H1 (cell line): ENCODE measurements at places on chromosomes 4 and X. TPM values are rescaled to one million over a fixed set of nuclear protein-coding genes. Genes with fewer than 3 reads are reported as not detected.

VCX2 gene
- total RNA-seq: not detected in 2 replicates

SPP1 gene
- total RNA-seq: 22.3 and 26.5 TPM in 2 replicates

PLK4 gene
- 35.2 and 38.7 TPM in 2 replicates for total RNA-seq

CLNK gene
- not detected in 2 replicates for total RNA-seq

PAGE2 gene
- total RNA-seq: not detected in 2 replicates

MAGEE2 gene
- not detected in 2 replicates for total RNA-seq

PDZD4 gene
- 169 and 174 TPM in 2 replicates for total RNA-seq

DNA sequence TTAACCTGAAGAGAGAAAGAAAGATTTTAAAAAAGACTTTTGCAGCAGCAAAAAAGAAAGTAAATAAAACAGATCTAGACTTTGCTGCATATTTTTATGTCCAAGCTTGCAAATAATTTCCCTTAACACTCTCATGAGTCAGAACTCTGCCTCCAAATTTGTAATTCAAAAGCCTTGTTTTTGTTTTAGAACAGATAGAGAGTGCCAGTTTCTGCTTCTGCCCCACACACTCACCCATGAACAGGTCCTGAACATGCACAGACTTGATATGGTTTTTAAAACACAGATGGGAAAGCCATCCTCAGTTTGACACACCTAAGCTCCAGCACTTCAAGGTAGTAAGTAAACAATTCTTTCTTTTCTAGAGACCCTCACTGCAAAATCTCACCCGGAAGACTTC is 39.7 kb upstream of the VCX3B start:
- H3K27ac ChIP-seq: no peak overlapping the region
- no peaks in the 10 kb centered on the region for H3K27me3 ChIP-seq
- no peaks in the 10 kb centered on the region for H3K4me1 ChIP-seq
- H3K36me3 ChIP-seq: no peaks in the 10 kb centered on the region
- H3K4me3 ChIP-seq: no peak overlapping the region

DNA sequence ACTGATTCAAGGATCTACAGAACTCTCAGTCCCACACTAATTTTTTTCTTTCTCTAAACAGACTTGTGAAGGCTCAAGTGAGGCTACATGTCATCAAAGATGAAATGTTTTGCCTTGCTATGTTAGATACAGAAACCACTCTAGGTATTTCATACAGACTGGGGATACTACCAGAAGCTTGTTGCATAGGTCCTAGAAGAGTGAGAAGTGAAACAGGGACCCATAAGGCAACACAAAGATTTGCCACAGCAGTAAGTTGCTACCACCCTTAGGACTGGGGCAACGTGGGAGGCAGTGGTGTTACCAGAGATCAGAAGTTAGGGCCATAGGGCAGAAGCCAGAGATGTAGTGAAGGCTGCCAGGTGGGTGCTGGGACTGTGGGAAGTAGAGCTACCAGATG is 50.7 kb upstream of the MID1IP1 start:
- no peak overlapping the region for H3K4me3 ChIP-seq
- no peak overlapping the region for H3K27ac ChIP-seq
- H3K36me3 ChIP-seq: no peaks in the 10 kb centered on the region

DNA sequence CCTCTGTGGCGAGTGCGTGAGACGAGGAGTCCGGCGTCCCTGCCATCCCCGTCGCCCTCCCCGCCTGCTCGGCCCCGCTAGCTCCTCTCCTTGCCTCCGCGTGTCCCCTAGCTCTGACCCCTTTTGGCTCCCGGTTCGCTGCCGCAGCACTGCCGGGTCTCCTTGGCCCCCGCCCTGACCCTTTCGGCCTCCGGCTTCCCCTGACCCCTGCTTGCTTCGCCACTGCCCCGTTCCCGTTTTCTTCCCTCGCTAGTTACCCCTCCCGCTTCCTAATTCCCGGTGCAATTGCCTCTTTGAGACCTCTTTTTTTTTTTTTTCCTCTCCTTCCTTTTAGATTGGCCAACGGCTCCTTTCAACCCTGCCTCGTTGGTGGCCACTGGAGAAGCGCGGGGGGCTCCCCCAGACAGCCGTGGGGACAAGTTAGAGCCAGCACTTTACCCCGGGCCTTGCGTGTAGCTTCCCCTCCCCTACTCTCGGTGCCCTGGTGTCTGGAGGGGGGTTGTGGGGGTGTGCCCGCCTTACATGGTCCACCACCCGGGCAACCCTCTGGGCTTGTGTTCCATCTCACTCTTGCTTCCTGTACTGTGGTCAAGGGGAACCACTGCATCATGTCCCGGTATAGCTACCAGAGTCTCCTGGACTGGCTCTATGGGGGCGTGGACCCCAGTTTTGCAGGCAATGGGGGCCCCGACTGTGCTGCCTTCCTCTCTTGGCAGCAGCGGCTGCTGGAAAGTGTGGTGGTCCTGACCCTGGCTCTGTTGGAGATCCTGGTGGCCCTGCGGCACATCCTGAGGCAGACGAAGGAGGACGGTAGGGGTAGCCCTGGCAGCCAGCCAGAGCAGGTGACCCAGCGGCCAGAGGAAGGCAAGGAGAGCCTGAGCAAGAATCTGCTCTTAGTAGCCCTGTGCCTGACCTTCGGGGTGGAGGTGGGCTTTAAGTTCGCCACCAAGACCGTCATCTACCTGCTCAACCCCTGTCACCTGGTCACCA is 548 bp downstream of the TMEM164 start:
- H3K36me3 ChIP-seq: no peaks in the 10 kb centered on the region
- peaks cover 14% of the 10 kb centered on the region for H3K4me1 ChIP-seq
- H3K27me3 ChIP-seq: no peaks in the 10 kb centered on the region
- DNase-seq: no peak

DNA sequence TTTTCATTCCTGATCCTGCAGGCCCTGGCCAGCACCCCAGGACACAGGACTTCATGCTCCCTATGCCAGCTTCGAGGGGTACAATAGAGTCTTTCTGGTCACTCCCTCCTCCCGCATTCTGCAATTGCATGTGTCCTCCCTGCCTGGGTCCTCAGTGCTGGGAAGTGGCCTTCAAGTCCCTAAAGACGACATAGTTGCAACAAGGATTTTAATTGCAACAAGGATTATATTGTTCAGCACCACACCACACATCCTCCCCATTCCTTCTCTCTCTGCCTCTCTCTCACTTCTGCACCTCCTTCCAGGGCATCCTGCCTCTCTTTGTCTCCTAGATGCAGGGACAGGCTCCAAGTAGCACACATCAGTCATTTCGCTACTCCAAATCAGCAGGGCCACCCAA is 25.5 kb downstream of the SCD5 start:
- H3K36me3 ChIP-seq: no peaks in the 10 kb centered on the region
- no peak for DNase-seq
- no peak overlapping the region for H3K4me3 ChIP-seq

GRCh38 chr4:99960648-99961047 is 10.6 kb upstream of the H2AZ1 start:
- H3K4me1 ChIP-seq: no peaks in the 10 kb centered on the region
- DNase-seq: no peak
- no peak overlapping the region for H3K4me3 ChIP-seq

DNA sequence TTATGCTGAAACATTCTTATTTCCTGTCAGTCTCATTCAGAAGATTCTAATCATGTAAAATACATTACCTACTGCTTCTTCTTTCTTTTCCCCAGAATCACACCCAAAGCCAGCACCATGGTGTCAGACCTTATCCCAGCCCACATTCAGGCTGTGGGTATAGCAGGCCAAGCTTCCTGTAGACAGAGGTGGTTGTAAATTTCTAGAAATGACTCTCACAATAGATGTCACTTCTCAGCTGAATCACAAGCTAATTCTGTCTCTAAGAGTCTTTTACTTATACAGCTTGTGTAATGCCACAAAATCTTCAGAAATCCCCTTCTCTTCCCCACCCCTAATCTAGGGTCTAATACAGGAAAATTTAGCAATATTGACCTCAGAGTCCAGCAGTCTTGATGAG is 239.6 kb downstream of the PARM1 start:
- no peaks in the 10 kb centered on the region; the same call in 1 of the 2 replicates for H3K4me1 ChIP-seq
- H3K27me3 ChIP-seq: no peaks in the 10 kb centered on the region
- no peak for DNase-seq
- H3K36me3 ChIP-seq: no peaks in the 10 kb centered on the region
- H3K27ac ChIP-seq: no peak overlapping the region
- H3K4me3 ChIP-seq: no peak overlapping the region

- no peaks in the 10 kb centered on the region for H3K36me3 ChIP-seq
- no peak overlapping the region for H3K27ac ChIP-seq
- H3K4me1 ChIP-seq: no peaks in the 10 kb centered on the region
- no peak for DNase-seq
- H3K4me3 ChIP-seq: no peak overlapping the region
- no peaks in the 10 kb centered on the region for H3K27me3 ChIP-seq
Observed at GRCh38 chr4:15116509-15117079, 114.3 kb downstream of the CPEB2 start.

DNA sequence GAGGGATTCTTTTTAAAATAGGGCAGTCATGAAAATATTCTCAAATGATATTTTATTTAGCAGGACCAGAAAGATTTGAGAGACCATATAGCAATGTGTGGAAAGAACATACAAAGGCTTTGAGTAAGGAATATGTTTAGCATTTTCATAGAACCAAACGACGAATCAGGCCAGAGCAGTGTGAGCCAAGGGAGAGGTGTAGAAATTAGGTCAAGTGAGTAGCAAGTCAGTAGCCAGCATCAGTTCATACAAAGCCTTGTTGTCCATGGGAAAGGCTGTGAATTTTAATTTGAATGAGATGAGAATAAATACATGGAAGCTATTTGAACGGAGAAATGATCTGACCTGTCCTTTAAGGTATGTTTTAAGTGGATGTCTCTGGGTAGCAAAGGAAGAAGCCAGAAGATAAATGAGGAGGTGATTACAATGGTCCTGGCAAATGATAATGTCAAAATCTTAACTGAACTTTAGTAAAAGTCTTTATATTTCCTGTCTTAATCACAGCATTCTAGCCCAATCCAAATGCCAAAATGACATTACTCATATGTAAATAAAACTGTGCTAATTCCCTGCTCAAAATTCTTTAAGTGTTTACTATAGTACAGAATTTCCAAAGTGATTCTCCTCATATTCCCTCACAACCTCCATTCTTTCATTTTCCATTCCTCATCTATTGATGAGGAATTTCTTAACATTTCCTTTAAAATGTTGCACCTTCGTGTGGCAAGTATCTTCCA is 155.7 kb upstream of the SLIT2 start:
- H3K27ac ChIP-seq: no peak overlapping the region
- H3K4me3 ChIP-seq: no peak overlapping the region
- H3K36me3 ChIP-seq: no peaks in the 10 kb centered on the region
- no peaks in the 10 kb centered on the region for H3K27me3 ChIP-seq
- DNase-seq: no peak

- H3K27me3 ChIP-seq: no peaks in the 10 kb centered on the region
- H3K4me3 ChIP-seq: no peak overlapping the region
- H3K36me3 ChIP-seq: no peaks in the 10 kb centered on the region
- no peak for DNase-seq
Observed at GRCh38 chr4:95129821-95130311, 372.1 kb downstream of the BMPR1B start.

DNA sequence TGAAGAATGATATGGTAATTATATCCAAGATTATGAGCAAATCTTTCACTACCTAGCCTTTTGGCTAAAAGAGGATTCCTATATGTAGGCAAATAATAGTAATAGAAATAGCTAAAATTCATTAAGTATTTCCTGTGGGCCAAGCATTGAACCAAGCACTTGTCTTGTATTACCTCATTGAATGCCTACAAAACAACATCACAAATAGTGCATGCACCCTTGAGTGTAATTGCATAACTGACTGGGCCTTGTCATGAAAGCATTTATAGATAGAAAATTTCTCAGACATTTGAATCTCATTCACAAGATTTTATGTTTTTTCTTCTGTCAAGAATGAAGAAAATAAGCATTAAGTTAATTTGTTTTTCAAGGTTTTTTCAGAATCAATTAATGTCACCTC is 3.9 kb upstream of the HPGDS start:
- no peak for DNase-seq
- no peaks in the 10 kb centered on the region for H3K36me3 ChIP-seq
- no peaks in the 10 kb centered on the region for H3K27me3 ChIP-seq
- H3K4me1 ChIP-seq: no peaks in the 10 kb centered on the region
- no peak overlapping the region for H3K27ac ChIP-seq

- H3K27ac ChIP-seq: no peak overlapping the region
- no peaks in the 10 kb centered on the region for H3K4me1 ChIP-seq
- DNase-seq: no peak
- H3K36me3 ChIP-seq: no peaks in the 10 kb centered on the region
- H3K27me3 ChIP-seq: no peaks in the 10 kb centered on the region
Observed at GRCh38 chr4:172750910-172751309, 417.7 kb upstream of the GALNT7 start.

- no peaks in the 10 kb centered on the region for H3K27me3 ChIP-seq
- no peak overlapping the region for H3K4me3 ChIP-seq
- H3K36me3 ChIP-seq: no peaks in the 10 kb centered on the region
- H3K4me1 ChIP-seq: no peaks in the 10 kb centered on the region
Observed at GRCh38 chrX:12672367-12673106, 118.7 kb upstream of the PRPS2 start.

- DNase-seq: no peak
- H3K27me3 ChIP-seq: no peaks in the 10 kb centered on the region
- H3K36me3 ChIP-seq: no peaks in the 10 kb centered on the region
- H3K27ac ChIP-seq: no peak overlapping the region
Observed at GRCh38 chrX:67613996-67614395, 70.2 kb downstream of the AR start.

GRCh38 chr4:109729117-109729717 is 653 bp downstream of the PLA2G12A start:
- no peak for DNase-seq
- peak overlapping the region; percentile 73 for H3K27ac ChIP-seq

GRCh38 chr4:128177498-128177897 is 110.1 kb downstream of the PGRMC2 start:
- DNase-seq: no peak
- H3K27me3 ChIP-seq: no peaks in the 10 kb centered on the region
- H3K4me1 ChIP-seq: no peaks in the 10 kb centered on the region
- H3K4me3 ChIP-seq: no peak overlapping the region
- H3K36me3 ChIP-seq: no peaks in the 10 kb centered on the region; the same call in 1 of the 2 replicates

DNA sequence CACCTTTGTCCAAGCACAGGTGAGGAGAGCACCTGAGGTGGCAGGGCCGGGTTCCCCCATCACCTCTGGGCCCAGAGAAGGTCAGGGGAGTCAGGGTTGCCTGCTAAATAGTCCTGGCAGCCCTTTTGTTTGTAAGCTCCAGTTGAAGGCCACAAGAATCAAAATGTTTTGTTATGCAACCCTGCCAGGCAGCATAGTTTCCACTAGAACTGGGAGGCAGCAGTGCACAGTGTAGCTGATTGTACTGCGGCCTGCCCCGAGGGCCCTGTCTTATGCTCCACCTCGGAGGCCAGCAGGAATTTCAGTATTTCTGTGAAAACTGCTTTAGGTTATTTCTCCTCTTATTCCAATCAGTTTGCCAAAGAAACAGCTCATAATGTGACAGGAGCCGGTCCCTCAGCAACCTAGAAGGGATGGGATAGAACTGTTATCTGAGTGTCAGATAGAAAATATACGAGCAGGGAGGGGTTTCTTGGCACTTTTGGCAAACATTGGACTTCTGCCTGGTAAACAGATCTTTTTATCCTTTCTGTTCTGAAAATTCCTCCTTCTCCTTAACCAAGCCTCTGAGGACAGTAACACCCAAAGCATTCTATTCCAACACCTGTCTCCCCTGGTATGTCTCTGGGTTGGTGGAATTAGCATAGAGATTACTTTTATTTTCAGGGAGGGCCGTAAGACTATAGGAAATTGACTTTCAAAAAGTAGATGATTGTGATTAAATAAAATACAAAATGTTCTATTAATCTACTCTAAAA is 93.6 kb downstream of the LNX1 start:
- no peaks in the 10 kb centered on the region for H3K36me3 ChIP-seq
- H3K4me1 ChIP-seq: peaks cover 3% of the 10 kb centered on the region; the same call in 1 of the 2 replicates
- DNase-seq: no peak

- no peak overlapping the region for H3K27ac ChIP-seq
- no peak overlapping the region for H3K4me3 ChIP-seq
- H3K4me1 ChIP-seq: no peaks in the 10 kb centered on the region
- H3K36me3 ChIP-seq: no peaks in the 10 kb centered on the region
- no peaks in the 10 kb centered on the region for H3K27me3 ChIP-seq
- no peak for DNase-seq
Observed at GRCh38 chr4:87150498-87151261, 69.7 kb downstream of the KLHL8 start.
